ENCODE measurements at places on chromosomes 2 and 18. TPM values are rescaled to one million over a fixed set of nuclear protein-coding genes. Genes with fewer than 3 reads are reported as not detected.

Gene CRYBA2
- polyA plus RNA-seq: 0.63 TPM

Gene RRM2
- 42.4 TPM for polyA plus RNA-seq

Gene LYG2
- 0.98 TPM for polyA plus RNA-seq

Gene DYSF
- polyA plus RNA-seq: 6.8 TPM

Gene MRO
- 3.5 TPM for polyA plus RNA-seq

Gene CHST9
- polyA plus RNA-seq: 10.8 TPM

Gene SLC35F5
- polyA plus RNA-seq: 46.1 TPM

Gene CPS1
- polyA plus RNA-seq: 3.0 TPM

Gene FAM117B
- 25.1 TPM for polyA plus RNA-seq

Measured in spinal cord (tissue), 10 donors.